ENCODE measurements at places on chromosomes 4 and X.

DNA sequence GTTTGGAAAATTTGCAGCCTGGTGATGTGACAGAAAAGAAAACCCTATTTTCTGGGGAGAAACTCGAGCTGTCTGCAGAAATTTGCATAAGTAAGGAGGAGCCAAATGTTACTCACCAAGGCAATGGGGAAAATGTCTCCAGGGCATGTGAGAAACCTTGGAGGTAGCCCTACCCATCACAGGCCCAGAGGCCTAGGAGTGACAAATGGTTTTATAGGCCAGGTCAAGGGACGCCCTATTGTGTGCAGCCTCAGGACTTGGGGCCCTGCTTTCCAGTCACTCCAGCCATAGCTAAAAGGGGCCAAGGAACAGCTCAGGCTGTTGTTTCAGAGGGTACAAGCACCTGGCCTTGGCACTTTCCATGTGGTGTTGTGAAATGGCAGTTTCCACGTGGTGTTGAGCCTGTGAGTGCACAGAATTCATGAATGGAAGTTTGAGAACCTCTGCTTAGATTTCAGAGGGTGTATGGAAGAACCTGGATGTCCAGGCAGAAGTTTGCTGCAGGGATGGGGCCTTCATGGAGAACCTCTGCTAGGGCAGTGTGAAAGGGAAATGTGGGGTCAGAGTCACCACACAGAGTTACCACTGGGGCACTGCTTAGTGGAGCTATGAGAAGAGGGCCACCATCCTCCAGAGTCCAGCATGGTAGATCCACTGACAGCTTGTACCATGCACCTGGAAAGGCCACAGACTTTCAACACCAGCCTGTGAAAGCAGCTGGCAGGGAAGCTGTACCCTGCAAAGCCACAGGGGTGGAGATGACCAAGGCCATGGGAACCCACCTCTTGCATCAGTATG is 637.6 kb upstream of the EPHA5 start:
- DNase-seq = no peak

DNA sequence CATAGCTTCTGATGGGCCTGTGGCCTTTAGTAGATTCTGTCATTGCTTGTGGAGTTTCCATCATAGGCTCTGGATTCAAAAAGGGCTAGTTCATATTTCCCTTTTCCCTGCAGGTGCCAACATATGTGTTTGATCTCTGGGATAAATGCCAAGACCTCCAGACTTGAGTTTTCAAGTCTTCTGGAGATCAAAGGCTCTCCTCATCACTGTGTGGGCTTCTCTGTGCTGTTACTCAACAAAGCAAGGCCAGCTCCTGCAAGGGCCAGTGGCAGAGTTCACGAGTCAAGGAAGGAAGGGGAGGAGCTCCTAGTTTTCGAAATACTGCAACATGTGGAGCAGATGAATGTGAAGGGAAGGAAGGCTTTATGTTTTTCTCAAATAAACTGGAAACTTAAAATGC is 62.7 kb upstream of the SCML1 start:
- DNase-seq = no peak

DNA sequence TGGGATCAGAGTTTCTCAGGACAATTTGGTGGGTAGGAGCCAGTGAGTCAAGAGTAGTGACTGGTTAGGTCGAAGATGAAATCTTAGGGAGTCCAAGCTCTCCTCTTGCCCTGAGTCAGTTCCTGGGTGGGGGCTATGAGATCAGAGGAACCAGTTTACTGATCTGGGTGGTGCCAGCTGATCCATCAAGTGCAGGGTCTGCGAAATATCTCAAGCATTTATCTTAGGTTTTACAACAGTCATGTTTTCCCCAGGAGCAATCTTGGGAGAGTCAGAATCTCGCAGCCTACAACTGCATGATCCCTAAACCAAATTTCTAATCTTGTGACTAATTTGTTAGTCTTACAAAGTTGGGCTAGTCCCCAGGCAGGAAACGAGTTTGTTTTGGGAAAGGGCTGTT is 1833.2 kb upstream of the PCDH7 start:
- DNase-seq = no peak

DNA sequence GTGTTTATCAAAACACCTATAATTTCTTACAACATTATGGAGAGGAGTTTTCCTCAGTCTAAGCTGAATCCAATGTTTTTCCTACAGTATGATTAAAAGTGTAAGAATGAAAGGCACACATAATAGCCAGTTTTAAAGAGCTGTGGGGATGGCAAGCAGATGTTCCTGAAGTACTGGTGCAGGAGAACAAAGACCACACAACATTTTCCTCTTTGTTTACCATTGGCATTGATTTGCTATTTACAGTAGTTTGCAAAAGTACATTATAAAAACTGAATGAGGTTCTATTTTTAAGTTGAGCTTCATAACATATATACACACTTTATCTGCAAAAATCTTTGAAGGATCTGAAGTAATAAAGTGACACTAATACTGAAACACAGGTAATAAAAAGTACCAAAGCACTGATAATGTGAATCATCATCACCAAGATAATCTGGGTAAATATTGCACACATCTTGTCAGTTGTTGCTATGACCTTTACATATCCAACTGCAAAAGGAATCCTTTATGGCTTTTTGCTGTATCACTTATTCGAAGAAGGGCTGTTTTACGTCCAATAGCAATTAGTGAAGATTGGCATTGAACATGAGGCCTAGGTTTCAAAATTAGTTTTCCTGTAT is 22.5 kb downstream of the TCEAL1 start:
- DNase-seq = no peak

Data from T-helper 2 cell (primary cell).